EH (cell line): ENCODE measurements at places on chromosomes 2 and 18.
A peak's percentile ranks its signal among the peaks of the same experiment; 100 is the strongest.

GRCh38 chr18:23020555-23021294 lies 87.6 kb downstream of the RBBP8 start:
- no peak for DNase-seq

GRCh38 chr2:75403991-75404428 lies 156.7 kb downstream of the EVA1A start:
- peak; percentile 72 for DNase-seq

GRCh38 chr2:187117483-187117882 lies 268.5 kb upstream of the ZSWIM2 start:
- DNase-seq, result peak; percentile 7

- no peak for DNase-seq
Measured at GRCh38 chr18:3468833-3469232, 18.9 kb downstream of the TGIF1 start.

DNA sequence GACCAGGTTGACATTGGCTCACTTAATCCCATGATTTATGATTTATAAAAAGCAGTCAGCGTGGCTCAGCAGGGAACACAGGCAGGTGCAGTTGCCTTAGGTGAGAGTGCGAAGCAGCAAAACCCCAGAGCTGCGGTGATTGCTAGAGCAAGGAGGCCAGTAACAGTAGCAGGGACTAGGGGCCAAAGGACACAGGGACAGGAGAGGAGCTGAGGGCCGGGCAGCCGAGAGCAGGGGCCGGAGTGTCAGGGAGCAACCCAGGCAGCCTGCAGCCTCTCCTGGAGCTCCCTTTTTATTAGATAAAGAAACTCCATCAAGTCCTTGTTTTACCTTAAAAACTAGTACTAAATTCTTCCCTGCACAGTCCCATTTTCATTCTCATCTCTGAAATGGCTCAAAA lies 4.3 kb downstream of the MC2R start:
- no peak for DNase-seq

- DNase-seq, result peak; percentile 79
Measured at GRCh38 chr2:134402410-134402809, 148.5 kb downstream of the MGAT5 start.

GRCh38 chr2:190882856-190883582 lies 2.4 kb downstream of the GLS start:
- peak; percentile 42 for DNase-seq

GRCh38 chr18:51946946-51947345 lies 393.1 kb upstream of the DCC start:
- no peak for DNase-seq

- DNase-seq, result no peak
Measured at GRCh38 chr2:39719317-39719716, 53.6 kb downstream of the TMEM178A start.

- no peak for DNase-seq
Measured at GRCh38 chr18:73790587-73790986, 357.0 kb downstream of the FBXO15 start.

DNA sequence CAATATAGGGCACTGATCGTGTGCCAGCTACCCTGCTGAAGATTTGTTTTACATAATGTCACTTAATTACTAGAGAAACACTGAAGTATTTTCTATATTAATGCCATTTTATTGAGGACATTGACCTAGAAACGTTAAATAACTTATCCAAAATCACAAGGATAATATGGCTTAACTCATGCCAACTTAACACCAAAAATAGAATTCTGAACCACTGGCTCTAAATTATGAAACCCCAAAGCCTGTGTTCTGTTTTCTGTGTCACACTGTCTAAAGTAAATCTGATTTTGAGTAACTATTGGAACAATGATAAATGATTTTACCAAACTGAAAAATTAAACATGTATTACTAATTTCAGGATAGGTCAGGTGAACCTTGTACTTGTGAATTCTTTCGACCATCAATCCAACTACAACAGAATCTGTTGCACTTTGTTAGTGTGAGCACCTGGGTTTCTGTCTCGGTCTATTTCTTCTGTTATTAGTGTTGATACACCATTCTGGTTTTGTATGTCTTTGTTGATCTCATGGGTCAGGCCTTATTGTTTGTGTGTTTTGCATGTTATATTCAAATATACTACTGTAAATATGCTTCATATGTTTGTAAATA lies 48.2 kb upstream of the CCDC141 start:
- DNase-seq, result no peak

GRCh38 chr2:208356846-208357574 lies 49.6 kb upstream of the PTH2R start:
- peak; percentile 55 for DNase-seq

- no peak for DNase-seq
Measured at GRCh38 chr2:34305587-34305986, 706.5 kb upstream of the FAM98A start.

DNA sequence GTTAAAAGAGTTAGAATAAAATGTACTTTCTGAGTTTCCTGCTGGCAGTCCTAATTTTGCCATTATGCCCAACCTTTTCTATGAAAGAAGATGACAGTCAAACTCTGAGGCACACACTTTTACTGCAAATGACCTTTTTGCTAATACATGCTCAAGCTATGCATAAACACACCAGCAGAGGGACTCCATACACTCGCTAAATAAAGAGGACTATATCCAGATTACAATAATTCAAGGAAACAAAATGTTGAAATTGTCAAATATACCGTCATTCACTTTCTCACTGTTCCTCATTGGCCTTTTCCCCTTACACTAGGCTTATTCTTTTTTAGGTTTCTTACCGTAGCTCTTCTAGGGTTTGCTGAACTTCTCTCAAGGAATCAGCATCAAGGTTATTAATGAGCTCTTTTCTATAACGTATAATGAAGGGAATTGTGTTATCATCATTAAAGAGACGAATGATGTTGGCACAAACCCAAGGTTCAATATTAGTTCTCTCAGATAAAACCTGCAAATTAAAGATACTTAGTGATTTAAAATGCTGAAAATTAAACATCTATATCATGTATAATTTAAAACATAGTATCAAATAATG lies 25.7 kb downstream of the SRBD1 start:
- peak; percentile 59 for DNase-seq

DNA sequence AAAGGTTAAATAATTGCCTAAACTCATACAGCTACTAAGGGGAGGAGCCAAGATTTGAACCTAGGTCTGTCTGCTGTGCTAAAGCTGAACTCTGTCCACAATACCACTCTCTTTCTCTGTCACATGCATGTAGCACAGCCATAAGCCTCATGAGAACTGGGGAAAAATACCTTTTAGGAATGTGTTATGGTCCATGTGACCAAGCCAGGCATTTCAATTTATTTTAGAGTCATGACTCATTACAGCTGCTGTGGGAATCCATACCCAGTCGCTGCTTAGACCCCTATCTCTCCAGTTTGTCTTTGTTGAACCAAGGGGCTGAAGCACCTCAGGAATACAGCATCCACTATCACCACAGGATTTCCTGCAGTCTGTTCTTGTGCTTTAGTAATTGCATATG lies 200.0 kb upstream of the SIX3 start:
- DNase-seq, result peak; percentile 6

DNA sequence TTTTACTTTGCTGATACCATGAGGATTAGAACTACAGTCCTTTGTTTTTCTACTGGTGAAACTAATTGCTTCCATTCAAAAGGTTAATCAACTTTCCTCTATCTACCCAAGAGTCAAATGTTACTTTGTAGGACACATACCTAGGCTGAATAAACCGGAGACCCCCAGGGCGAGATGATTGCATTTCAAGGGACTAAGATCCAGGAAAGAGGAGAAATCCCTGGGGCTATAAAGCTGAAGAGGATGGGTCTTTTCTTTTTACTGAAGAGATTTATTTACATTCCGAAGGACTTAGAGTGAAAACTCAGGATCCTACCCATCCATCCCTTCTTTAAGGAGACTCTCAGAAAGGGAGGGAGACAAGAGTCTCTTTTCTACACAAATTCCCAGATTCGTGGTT lies 331.9 kb downstream of the CDH19 start:
- no peak for DNase-seq

- DNase-seq, result no peak
Measured at GRCh38 chr2:126876631-126877030, 22.1 kb upstream of the TEX51 start.

DNA sequence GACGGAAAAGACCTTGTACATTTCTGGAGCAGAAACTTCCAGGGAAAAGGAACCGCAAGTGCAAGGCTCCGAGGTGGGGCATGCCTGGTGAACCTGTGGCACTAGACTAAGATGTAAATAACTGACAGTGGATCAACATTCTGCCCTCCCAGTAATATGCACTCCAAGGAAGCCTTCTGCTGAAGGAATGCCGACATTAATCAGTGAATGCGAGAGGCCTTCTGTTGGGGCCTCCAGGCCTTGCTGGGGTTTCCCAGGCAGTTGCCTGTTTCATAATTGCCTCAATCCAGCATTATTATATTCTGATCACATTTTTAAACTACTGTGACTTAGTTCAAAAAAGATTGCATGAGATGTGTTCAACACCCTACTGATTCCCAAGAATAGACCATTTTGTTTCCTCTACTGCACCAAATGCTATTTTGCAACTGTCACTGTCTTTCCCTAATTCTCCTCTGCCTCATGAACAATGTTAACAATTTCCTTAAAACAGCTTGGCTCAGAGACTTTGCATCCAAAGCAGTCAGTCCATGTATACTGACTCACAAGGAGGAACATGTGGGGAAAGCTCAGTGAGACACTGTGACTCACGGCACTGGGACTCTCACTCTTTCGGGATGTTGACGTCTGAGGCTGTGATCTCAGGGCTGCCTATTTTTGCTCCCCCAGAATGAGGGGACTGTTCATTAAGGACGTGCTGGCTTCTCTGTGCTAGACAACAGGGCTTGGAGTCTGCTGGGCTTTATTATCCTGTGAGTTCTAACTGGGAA lies 10.5 kb upstream of the DSG2 start:
- DNase-seq, result peak; percentile 76

DNA sequence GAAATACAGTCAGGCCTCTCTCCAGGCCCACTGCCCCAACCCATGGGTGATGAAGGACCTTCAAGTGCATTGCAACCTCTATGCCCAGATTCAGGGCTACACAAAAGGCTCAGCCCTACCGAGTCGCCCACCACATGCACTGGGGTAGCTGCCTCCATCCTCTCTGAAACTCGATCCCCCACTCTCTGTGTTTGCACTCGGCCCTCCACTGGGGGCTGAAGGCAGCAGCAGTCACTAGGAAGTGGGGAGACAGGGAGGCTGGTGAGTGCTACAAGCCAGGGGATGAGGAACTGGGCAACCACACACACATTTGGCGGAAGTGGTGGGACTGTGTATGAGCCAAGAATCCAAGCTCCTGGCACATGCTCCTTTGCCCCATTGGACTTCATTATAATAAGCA lies 94.6 kb downstream of the CERS6 start:
- no peak for DNase-seq

- DNase-seq, result no peak
Measured at GRCh38 chr2:218880102-218880858, at the start of gene WNT10A. Gene WNT10A (plus strand): TSS chr2:218880852. CDS start chr2:218880996, 144 bp downstream.

DNA sequence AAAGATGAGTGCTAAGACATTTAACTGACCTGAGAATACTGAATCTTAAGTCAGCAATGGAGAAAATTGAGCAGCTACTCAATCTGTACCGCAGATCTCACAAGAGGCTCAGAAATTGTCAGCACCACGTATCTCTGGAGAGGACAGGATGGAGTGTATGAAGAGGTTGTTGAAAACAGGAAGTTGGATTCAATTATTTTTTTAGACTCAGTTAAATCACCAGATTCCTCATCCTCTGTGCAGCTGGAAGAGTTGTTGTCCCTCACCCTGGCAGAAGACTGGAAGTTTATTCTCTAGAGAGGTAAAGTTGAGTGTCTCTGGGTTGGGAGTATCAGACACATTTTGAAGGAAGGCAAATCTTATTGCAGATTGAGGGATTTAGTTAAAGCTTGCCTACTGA lies 114.9 kb upstream of the NT5C1B start:
- DNase-seq, result peak; percentile 6

- DNase-seq, result peak; percentile 11
Measured at GRCh38 chr18:22226801-22227200, 57.4 kb downstream of the GATA6 start.

- DNase-seq, result no peak
Measured at GRCh38 chr2:35503738-35504199, 851.8 kb upstream of the CRIM1 start.

- no peak for DNase-seq
Measured at GRCh38 chr18:27164905-27165304, 20.2 kb downstream of the CHST9 start.

DNA sequence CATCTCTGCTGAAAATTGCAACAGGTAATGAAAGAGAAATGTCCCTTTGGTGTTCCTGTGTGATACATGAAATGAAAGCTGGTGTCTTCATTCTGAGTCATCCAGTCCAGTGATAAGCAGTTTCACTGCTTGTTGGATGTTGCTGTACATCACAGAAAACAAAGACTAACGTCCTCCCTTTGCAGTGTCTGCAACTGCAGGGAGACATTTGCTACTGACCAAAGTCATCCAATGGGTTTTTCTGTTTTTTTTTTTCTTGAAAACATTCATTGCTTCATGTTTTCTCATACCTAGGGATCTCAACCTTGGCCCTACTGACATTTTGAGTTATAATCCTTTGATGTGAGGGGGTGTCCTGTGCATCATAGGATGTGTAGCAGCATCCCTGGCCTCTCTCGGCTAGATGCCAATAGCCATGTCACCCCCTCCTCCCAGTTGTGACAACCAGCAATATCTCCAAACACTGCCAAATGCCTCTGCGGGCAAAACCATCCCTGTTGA lies 63.6 kb upstream of the FZD5 start:
- DNase-seq, result no peak

DNA sequence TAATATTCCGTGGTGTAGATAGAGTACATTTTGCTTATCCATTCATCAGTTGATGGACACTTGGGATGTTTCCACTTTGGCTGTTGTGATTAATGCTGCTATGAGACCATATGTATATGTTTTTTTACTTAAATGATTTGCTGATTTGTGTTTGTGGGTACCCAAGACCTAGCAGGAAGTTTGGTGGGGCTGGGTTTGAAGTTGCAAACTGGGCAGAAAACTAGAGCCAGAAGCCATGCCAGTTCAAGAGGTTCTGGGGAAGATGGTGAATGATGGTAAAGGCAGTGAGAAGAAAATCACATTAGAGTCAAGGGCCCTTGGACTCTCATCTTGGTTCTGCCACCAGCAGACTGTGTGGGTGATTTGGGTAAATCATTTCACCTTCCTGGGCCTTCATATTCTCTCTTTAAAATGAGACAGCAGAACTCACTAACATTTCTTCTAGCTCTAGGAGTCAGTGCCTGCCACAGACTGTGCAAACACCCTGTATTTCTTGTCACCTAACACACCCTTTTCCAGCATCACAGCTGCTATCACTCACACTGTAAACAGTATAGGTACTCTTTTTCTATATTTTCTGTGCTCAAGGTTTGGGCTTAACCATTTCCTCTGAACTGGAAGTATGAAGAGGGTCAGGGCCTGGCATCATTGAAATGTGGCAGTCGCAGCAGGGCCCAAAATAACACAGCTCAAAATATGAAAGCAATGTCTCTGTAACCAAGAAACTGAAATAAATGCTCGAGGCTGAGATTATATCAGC lies 8.4 kb upstream of the CTLA4 start:
- no peak for DNase-seq

DNA sequence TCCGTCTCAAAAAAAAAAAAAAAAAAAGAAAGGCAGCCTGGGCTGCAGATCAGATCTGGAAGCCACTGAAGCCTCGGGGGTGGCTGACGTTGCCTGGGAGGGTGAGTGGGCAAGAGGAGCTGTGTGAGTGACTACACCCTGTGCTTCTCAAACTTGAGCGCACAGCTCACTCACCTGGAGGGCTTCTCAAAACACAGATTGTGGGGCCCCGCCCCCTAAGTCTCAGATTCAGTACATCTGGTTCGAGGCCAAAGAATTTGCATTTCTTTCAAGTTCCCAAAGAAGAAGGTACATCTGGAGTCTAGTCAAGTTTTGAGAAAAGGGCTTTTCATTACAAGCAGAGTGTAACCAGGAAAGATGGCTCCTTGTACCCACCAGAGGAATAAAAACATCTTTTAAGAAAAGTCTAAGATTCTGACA lies 97.7 kb upstream of the CAB39 start:
- DNase-seq, result no peak
